Thoracic aorta (tissue), 2 donors: ENCODE measurements at places on chromosomes 13 and 19.

DNA sequence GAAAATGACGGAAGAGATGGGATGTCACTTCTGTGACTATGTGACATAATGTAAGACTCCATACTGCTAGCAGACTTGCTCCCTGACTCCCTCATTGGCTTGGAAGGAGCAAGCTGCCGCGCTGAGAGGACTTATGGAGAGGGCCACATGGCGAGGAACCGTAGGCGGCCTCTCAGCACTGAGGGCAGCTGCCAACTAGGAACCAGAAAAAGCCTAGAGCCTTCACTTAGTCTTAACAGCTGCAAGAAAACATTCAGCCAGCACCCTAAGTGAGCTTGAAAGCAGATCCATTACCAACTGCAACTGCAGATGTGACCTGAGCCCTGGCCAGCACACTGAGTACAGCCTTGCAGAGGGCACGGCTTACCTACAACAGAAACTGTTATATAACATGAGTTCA, 33.9 kb downstream of the USP12 start:
- no peak for DNase-seq

- DNase-seq = no peak
These were observed 49.3 kb downstream of the IFT88 start for GRCh38 chr13:20616059-20616797.

DNA sequence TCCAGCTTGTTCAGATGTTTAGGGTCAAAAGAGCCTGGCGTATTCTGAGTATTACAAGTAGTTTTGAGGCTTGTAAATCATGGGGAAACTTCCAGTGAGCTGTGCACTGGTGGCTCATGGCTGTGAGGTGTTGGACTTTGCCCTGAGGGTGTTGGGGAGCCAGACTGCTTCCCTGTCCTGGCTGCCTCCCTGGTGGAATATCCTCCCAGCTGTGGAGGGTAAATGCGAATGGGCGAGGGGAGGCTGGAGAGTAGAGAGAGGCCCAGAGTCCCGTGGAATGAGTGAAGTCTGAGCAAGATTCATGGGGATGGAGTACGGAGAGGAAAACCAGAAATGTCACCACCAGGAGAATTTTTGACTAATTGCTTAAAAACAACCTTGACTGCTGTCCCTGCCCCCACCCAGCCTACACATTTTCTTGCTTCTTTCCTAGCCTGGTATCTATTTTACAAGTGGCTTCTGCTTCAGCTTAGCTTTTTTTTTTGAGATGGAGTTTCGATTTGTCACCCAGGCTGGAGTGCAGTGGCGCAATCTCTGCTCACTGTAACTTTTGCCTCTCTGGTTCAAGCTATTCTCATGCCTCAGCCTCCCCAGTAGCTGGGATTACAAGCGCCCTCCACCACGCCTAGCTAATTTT, 3.7 kb downstream of the SNRPA start:
- no peak for DNase-seq

- DNase-seq = no peak
These were observed 47.2 kb downstream of the CHST8 start for GRCh38 chr19:33668968-33669367.

DNA sequence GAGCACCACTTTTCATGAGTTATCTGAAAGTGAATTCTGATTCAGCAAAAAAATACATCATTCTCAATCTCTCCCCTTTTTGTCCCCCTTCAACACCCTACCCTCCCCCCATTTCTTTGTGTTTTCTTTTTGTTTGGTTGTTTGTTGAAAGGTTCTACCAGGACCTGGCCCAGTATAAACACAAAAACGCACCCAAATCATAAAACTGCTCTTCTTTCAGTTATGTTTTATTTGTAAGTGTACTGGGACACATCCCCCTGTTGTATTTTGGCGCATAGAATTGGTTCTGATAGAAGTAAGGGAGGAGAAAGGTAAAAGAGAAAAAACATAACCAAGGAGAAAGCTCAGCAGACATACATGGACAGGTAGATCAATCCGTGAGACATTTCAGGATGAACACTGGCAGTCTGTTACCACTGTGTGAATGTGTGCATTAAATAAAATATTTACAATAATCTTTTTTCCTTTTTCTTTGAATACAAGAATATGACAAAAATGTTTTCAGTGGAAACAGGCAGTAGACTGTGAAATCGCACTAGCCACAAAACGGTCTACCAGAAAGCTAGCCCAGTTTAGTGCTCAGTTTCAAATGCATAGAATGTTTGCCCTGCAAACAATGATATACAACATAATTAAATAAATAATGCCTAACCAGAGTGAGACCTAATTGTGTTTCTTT, 4.2 kb downstream of the POU4F1 start:
- no peak for DNase-seq

- DNase-seq = no peak
These were observed 26.5 kb upstream of the ZNF30 start for GRCh38 chr19:34900245-34900644.

DNA sequence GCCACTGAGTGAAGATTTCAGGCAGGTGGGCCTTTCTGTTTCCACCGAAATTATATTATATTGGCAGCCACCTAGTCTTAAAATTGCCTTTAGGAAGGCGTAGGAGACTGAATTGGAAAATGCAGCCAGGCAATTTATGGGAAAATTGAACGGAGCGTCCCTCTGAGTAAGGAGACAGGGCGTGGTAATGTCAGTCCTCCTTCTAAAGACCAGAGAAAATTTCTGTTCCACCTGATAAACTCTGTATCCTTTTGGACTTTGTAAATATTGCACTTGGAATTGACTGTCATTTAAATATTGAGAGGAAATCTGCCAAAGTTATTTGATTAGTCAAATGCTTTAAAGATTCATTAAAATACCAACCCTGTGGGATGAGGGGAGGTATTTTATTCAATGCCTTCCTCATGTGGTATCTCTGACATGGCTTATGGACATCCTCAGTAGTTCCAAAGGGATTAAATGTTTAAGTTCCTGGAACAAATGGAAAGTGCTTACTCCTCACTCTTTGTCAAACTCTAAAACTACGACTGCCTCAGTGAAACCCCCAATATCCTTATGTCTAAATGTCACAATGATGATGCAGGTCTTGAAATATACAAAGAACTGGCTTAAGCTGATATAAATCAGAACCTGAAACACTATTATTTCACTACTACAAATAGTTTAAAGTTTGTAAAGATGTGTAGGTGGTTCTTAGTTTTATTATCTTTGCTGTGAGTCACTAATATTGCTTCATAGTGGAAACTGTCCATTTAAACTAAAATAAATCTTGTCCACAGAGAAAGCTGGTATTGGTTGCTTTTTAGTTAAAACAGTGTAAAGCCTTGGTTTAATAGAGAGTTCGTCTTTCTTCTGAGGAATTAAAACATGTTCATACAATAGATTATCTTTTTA, 203.2 kb downstream of the FGF14 start:
- DNase-seq = no peak
